Activated T-cell treated with anti-CD3 and anti-CD28 coated beads, Interleukin-2, amount 50 U/mL, for 48 hours (primary cell): ENCODE measurements at places on chromosomes 11 and 22.

GRCh38 chr22:25067851-25068421 is 115.4 kb downstream of the KIAA1671 start:
- DNase-seq = peak; percentile 80

DNA sequence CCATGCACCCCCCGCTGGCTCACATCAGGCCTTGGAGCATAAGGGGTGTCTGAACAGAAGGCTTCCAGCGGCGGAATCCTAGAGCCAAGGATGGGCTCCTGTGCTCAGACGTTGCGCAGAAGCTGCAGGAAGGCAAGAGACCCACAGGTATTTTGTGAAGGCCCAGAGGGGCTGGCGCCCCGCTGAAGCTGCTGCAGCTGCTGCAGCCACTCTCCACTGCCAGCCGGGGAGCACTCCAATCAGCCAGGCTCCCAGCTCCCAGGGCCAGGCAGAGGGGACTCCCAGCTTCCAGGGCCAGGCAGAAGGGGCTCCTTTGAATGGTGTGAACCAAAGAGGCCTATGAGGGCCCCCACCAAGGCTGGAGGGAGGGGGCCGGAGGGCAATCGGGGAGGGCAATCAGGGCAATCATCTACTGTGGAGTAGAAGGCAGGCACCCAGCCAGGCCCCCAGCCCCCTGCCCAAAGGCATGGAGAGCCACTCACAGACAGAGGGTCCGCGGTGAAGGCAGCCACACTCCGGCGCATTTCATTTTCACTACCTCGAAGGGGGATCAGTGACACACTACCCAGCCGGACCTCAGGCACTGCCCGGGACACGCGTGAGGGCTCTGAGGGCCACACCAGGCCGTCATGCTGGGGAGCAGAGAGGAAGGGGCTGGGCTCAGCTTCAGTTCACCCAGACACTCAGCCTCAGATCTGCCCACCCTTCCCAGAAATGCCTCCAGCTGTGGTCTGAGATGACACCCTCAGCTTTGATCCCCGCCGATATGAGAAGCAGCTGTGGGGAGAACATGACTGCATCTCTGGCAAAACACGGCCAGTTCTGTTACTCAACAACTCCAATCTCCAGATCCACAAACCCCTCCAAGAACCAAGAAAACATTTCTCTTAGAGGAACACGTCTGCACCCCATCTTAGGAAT is 11.6 kb upstream of the PDE2A start:
- DNase-seq = peak; percentile 81

- DNase-seq = no peak
These were observed 23.5 kb upstream of the SUSD2 start for GRCh38 chr22:24157822-24158135.

GRCh38 chr11:57499413-57499982 is 16.0 kb downstream of the SLC43A1 start:
- peak; percentile 77 for DNase-seq

GRCh38 chr22:42841444-42841843 is 15.6 kb downstream of the ARFGAP3 start:
- DNase-seq = no peak

DNA sequence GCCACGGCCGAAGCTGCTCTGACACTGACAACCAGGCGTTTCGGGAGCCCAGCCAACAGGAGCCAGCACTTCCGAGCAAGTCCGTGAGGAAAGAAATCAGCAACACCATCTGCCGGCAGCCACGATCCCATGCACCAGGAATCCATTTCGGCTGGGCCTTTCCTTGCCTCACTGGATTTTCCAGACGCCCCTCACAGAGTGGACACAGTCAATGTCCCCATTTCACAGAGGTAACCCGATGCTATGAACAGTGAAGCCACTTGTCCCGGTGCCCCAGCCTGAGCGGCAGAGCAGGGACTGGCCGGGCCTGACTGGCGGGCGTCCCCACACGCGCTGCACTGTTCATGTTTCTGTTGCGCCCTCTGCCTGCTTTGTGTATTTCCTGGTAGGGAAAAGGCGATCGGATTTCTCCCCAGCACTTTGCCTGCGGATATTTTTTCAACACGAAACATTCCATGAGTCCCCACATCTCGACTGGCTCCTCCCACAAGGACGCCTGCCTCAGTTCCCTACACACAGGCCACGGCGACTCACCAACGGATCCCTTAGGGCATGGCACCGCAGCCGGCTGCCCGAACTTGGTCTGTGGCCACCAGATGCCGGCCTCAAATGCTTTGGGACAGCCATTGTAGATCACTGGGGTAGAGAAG is 55.3 kb downstream of the TRMU start:
- DNase-seq = no peak
